Hematopoietic multipotent progenitor cell treated with erythropoietin and hydrocortisone succinate and interleukin-3 and kit ligand, for 15 days (in vitro differentiated cells): ENCODE measurements at places on chromosomes 1 and 21.

DNA sequence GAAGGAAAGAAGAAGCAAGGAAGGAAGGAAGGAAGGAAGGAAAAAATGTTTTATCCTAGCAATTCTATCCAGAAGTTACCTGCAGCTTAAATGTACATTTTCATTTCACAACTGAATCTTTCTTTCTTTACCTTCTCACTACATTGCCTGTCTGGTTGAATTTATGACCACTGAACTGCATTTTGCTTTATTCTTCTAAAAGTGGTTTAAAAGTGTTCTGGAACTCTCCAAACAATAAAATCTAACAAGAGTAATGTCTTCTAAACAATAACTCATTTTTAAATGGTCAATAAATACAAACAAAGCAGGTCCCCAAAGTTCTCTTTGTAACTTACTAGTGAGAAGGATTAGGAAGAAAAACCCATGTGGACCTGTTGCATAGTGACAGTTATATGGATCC lies 587.5 kb upstream of the NEGR1 start:
- DNase-seq = no peak

GRCh38 chr1:46820076-46820475 lies 21.2 kb downstream of the CYP4B1 start:
- DNase-seq = no peak

- DNase-seq = no peak
These were observed 259.0 kb downstream of the FOXD2 start for GRCh38 chr1:47696737-47697441.

DNA sequence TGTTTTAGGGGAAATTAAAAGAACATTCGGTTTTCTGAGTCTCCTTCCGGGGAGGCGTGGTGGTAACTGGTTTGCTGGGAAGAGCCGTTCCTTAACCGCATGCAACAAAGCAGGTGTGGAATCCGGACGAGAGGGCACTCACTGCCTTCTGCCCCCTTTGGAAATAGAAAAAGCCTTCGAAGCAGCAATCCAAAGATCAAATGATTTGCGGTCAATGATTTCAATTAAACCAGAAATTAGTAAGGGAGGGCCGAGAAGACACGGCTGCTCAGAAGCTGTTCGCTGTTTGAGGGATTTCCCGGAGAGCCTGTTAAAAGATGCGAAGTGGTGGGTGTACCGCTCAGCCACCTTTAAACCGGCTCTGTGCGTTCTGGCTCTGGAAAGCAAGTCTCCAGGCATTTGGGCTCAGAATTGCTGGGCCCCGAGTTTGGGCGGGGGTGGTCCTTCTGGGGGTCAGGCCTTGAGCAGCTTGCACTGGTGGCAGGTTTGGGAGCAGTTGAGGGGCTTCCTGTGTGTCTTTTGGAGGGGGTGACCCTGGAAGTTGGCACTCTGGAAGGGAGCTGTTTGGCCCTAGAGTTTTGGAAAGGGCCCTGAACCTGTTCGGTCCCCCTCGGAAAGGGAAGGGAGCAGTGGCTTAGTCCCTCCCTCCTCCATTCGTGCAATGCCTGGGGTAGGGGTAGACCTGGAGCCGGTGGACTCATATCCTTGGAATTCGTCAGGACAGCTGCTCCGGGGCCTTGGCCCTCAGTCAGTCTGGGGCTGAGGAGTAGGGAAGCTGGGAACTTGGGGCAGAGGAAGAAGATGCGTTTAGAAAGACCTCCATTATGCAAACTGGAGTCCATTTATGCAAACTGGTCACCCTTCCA lies 3.1 kb downstream of the SIM2 start:
- DNase-seq = no peak

GRCh38 chr1:157542676-157543075 lies 9.6 kb downstream of the FCRL5 start:
- DNase-seq = no peak

DNA sequence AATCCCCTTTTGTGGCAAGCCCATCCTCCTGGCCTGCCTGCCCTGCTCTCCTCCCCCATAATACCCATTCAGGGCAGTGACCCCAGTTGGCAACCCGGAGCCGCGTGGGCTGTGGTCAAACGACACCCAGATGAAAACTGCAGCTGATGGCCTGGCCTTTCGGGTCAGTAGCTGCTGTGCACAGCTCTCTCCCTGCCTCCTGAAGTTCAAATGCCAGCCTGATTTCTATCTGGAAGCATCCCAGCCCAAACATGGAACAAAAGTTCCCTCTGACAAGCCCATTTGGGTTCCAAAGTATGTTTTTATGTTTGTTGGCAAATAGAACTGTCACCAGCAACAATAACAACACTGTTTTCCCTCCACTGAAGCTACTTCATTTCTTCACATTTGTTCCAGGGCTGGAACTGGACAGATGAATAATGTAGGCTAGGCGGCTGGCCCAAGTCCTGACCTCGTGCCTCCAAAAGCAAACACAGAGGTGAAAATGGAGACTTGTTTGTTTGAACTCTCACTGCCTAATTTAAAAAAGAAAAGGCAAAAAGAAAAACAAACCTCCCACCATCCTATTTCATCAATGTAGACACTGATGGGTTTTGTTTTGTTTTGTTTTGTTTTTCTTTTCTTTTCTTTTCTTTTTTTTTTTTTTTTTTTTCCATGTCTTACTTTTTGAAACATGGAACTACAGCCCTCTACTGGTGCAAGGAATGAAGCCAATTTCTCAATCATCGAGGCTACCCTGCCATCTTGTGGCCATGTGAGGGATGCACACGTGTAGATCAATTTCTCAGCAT lies 179.0 kb downstream of the ADSS2 start:
- peak; percentile 65 for DNase-seq

GRCh38 chr1:239098400-239099037 lies 287.8 kb upstream of the CHRM3 start:
- DNase-seq = no peak

- no peak for DNase-seq
These were observed 56.4 kb downstream of the DIP2A start for GRCh38 chr21:46515109-46515508.

GRCh38 chr1:43284546-43285110 lies 753 bp downstream of the C1orf210 start:
- no peak for DNase-seq

DNA sequence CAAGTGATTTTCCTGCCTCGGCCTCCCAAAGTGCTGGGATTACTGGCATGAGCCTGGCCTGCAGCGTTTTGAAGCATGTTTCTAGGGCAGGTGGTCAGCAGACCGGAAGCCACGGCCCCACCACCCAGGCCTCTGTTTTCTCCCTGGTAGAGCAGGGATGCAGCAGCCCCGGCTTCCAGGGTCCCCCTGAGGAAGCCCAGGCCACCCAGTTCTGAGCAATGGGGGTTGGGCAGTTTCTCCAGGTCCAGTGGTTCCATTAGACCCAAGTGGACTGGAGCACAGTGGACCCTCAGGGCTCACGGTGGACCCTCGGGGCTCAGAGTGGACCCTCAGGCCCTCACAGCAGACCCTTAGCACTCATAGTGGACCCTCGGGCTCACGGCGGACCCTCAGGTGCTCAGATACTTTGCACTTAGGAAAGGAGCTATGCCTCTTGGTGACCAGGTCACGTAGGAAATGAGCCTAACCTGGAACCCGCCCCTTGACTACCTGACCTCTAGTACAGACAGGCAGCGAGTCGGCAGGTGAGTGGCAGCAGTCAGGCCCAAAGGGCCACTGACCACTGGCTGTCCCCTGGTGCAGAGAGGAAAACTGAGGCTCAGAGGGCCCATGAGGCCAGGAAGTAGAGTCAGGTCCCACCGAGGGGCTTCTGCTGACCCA lies 4.6 kb upstream of the FNDC10 start:
- DNase-seq = no peak

- no peak for DNase-seq
These were observed 167.4 kb downstream of the TNFSF18 start for GRCh38 chr1:172883387-172883791.

GRCh38 chr1:54595956-54596498 lies 27.3 kb downstream of the FAM151A start:
- no peak for DNase-seq

GRCh38 chr21:37800057-37800455 lies 116.2 kb downstream of the KCNJ6 start:
- no peak for DNase-seq

GRCh38 chr1:36085126-36085525 lies 1.2 kb downstream of the TEKT2 start:
- no peak for DNase-seq

DNA sequence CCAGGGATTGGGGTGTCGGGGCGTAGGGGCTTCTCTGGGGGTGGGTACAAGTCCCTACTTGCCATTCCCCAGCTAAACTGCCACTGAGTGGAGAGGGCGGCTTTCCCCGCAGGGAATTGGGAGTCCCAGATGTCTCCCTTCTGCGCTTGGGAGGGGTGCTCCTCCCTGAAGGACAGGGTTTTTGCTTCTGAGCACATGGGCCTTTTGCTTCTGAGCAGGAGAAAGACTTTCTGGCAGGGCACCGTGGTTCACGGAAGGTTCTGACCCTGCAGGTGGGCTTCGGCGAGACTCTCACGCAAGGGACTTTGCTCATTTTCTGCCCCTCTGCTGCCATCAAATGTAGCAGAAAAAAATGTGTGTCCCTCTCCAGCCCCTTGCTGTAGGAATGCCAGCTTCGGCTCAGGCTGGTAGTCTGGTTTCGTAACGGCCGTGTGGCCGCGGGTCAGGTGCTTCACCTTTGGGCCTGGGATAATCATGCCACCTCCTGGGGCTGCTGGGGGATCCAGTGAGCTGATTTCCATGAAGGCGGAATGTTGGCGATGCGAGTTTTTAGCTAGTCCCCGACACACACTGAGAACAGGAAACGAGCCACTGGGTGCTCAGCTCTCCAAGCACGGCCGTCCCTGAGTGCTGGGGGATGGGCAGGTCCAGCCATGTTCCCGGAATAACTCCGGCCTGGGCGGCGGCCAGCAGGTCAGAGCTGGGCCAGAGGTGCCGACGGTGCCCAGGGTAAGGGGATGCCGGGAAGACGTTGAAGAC lies 364.0 kb downstream of the CAMTA1 start:
- no peak for DNase-seq

DNA sequence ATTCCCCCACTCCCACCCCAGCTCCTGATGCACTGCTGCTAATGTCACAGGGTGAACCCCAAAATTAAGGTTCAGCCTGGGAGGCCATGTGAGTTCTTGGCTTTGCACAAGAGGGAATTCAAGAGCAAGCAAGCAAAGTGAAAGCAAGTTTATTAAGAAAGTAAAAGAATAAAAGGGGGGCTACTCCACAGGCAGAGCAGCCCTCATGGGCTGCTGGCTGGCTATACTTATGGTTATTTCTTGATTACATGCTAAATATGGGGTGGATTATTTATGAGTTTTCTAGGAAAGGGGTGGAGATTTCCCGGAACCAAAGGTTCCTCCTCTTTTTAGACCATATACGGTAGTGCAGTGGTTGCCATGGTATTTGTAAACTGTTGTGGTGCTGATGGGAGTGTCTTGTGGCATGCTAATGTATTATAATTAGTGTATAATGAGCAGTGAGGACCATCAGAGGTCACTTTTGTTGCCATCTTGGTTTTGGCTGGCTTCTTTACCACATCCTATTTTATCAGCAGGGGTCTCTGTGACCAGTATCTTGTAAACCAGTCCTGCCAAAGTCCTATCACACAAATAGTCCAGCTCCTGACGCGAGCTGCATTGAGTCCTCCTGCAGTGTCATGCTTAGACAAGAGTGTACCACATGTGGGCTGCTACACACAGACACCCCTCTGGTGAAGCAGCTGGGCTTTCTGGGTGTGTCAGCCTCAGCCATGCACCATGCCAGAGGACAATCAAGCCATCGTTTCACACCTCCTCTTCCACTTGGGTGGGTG lies 46.4 kb upstream of the CSF1 start:
- peak; percentile 41 for DNase-seq

DNA sequence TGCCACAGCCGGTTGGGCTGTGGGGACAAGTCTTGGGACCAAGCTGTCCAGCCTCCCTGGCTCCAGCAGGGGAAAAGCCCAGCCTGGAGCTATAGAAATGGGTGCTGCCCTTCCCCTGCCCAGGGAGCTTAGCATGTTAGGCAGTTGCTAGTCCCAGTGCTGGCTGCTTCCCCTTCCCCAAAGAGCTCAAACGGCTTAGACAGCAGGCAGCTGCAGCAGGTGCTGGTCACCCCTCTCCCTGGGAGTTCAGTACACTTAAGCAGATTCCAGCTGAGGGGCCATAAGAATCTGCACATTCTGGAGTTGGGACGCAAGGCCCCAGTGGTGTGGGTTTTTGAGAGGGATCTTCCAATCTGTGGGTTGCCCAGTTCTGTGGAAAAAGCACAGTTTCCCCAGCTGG lies 11.1 kb upstream of the REG4 start:
- no peak for DNase-seq

- DNase-seq = no peak
These were observed 496.1 kb downstream of the LRRIQ3 start for GRCh38 chr1:73701826-73702225.

DNA sequence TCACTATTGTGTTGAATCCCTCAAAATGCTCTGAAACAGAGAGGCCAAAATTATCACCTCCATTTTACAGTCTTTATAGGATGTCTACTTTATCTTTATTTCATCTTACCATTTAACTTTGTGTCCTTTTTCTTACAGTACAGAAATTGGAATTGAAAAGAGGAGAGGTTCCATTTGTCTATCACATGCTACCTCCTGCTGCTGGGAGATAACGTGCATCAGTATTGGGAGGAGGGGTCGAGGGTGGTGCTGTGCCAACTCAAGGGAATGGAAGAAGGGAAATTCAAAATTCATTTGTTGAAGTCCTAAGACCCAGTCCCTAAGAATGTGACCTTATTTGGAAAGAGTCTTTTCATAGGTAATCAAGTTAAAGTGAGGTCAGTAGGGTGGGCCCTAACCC lies 85.3 kb downstream of the HHIPL2 start:
- no peak for DNase-seq

GRCh38 chr1:194476351-194476750 lies 1289.9 kb upstream of the B3GALT2 start:
- DNase-seq = no peak

GRCh38 chr1:218200979-218201378 lies 84.1 kb upstream of the RRP15 start:
- DNase-seq = no peak

DNA sequence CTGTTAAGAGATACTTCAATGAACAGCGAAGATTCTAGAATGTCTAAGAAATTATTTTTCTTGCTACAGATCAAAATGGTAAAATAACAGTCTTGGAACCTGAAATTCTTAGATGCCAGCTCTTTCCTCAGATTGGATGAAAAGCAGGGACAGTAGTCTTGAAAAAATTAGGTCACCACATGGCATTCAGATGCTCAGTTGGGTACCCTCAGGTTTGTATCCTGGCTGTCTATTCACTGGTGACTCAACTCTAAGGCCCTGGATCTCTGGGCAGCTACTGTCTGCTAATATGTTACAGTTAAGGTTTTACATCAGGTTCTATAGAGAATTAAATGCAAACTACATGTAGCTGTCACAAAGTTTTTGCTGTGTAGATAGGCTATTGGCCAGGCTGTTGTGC lies 528.9 kb upstream of the ADAMTS5 start:
- DNase-seq = no peak

DNA sequence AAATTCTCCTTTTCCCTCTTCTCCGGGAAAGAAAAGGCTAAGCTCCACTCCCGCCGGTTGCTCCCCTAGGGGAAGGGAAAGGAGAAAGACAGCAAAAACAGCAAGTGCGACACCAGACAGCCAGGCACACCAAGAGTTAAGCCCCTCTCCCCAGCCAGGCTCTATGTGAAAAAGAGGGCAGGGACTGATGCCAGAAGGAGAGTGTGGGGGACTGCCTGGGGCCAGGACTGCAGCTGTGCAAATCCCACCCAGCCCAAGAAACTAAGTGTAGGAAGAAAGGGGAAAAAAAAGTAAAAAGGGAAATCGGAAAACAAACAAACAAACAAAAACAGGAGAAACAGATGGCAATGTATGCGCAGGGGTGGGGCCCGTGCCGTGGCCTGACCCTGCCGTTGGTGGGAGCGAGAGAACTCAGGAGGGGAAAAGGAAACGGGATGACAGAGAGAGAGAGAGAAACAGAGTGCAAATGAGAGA lies 27.7 kb upstream of the FMO1 start:
- DNase-seq = no peak

GRCh38 chr1:202850593-202851362 lies 38.2 kb downstream of the RABIF start:
- DNase-seq = no peak
